ENCODE measurements at places on chromosomes 1 and 21.
A peak's percentile ranks its signal among the peaks of the same experiment; 100 is the strongest.

GRCh38 chr1:201889090-201889968 lies 631 bp downstream of the SHISA4 start:
- DNase-seq, result no peak

DNA sequence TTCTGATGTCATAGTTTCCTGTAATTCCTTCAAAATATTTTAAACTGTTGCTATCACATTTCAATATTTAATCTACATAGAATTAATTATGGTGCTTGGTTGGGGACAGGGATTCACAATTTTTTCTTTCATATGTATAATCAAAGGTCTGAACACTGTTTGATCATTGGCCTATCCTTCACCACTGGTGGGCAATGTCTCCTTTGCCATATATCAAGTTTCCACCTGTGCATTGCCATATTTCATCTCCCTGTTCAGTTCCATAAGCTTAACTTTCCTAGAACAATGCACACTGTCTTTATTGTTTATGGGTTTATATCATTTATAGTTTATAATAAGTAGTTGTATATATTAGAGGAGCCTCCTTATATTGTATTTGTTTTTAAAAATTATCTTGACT lies 374.9 kb upstream of the PTBP2 start:
- DNase-seq, result no peak

GRCh38 chr21:41345934-41346685 lies 15.7 kb upstream of the MX2 start:
- DNase-seq, result no peak

DNA sequence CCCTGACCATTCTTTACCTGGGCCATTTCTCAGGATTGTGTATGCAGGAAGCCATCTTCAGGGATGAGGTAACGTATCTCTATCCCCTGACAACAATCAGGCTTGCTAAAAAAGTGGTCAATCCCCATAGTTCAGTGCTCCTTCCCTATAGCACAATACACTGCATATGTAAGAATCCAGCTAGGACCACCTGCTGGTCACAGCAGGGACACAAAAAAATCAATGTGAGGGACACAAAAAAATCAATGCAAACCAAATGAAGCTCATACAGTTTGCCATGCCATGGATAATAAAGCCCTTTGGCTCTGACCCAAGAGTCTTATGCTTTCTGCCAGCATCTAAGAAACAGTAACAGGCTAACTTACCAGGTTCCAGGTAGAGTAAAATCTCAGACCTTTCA lies 16.3 kb downstream of the ACBD6 start:
- no peak for DNase-seq

- no peak for DNase-seq
Measured at GRCh38 chr1:187270256-187270655, 441.5 kb downstream of the PLA2G4A start.

DNA sequence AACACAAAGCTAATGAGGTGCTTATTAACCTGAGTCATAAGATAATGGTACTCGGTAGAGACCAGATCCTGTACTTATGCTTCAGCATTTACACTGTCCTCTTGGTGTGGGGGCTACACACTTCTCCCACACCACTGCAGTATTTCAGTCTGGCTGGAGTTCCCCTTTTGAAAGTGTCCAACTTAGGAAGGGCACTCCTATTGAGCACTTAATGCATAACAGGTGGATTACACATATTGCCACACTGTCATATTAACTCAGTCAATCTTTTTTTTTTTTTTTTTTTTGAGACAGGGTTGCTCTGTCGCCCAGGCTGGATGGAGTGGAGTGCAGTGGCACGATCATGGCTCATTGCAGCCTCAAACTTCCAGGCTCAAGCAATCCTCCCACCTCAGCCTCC lies 1.5 kb downstream of the GPATCH4 start:
- no peak for DNase-seq

- no peak for DNase-seq
Measured at GRCh38 chr1:68791800-68792199, 294.9 kb upstream of the DEPDC1 start.

DNA sequence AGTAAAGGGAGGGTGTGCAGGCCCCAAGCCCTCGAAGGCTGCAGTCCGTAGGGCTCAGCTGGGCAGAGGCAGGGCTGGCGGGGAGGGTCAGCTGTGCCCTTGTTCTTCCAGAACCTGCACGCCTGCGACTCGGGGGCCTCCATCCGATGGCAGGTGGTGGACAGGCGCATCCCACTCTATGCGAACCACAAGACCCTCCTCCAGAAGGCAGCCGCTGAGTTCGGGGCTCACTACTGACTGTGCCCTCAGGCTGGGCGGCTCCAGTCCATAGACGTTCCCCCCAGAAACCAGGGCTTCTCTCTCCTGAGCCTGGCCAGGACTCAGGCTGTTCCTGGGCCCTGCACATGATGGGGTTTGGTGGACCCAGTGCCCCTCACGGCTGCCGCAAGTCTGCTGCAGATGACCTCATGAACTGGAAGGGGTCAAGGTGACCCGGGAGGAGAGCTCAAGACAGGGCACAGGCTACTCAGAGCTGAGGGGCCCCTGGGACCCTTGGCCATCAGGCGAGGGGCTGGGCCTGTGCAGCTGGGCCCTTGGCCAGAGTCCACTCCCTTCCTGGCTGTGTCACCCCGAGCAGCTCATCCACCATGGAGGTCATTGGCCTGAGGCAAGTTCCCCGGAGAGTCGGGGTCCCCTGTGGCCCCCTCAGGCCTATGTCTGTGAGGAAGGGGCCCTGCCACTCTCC lies 13.6 kb upstream of the LRRC3 start:
- DNase-seq, result no peak

- peak; percentile 73 for DNase-seq
Measured at GRCh38 chr1:21586846-21587601, 77.8 kb downstream of the ALPL start.

DNA sequence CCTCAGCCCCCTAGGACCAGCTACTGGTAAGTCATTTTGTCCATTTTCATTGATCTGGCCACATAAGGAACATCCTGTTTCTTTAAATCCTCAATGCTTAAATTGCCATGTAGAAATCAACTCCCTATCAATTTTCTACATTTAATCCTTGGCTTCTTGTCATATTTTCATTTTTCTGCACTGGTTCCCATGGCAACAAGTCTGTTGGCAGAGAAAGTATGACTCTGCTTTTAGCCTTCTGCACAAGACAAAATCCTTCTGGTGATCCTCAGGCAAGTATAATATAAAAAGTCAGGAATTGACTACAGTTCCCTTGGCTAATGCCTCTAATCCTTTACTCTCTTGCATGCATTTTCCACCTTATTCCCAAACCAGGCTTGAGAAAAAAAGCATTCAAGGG lies 65.0 kb downstream of the LRRC40 start:
- no peak for DNase-seq
